ENCODE measurements at places on chromosomes 4 and X. TPM values are rescaled to one million over a fixed set of nuclear protein-coding genes. Genes with fewer than 3 reads are reported as not detected.

Gene CT55
- total RNA-seq: not detected

Gene MAPK10
- total RNA-seq: 0.52 TPM

Gene CASP6
- 18.1 TPM for total RNA-seq

Gene GPR82
- total RNA-seq: not detected

Gene DMD
- 0.05 TPM for total RNA-seq

Gene PF4V1
- not detected for total RNA-seq

Gene AR
- 0.02 TPM for total RNA-seq

Gene USP51
- total RNA-seq: not detected

GRCh38 chr4:163395758-163396157, 52.1 kb downstream of the NPY5R start:
- no peak for DNase-seq

DNA sequence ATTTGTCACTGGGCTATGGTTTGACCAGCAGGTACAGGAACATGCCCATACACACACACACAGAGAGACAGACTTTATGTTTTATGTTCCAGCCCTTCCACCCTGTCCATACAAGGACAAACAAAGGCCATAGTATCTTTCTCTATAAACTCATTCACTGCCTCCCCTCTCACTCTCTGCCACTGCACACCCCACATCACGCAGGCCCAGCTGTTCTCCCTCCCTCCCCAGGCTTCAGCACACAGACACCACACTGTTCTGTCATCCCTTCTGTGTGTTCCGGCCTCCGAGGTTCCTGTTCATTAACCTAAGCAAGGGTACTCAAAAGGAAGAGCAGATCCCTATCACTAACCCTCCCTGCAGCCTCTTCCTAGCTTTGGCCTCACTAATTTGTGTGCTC, 17.8 kb downstream of the LAS1L start:
- DNase-seq: no peak

GRCh38 chrX:21764008-21764407, 6.1 kb upstream of the SMPX start:
- DNase-seq: no peak

DNA sequence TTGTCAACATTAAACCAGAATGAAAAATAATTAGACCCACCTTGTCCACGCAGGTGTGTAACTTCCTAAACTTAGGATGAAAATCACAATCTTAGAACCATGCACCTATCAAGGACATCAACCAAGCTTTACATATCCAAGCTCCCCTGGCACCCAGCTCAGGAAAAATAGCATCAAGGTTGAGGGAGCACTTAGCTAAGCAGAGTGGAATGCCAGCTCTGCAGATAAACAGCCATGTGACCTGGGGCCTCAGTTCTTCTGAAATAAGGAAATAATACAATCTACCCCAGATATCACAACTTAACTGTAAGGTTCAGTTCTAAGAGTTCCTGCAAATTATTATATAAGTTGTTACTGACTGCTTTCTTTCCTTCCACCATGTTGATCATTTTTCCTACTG, 64.7 kb downstream of the DHX15 start:
- no peak for DNase-seq

DNA sequence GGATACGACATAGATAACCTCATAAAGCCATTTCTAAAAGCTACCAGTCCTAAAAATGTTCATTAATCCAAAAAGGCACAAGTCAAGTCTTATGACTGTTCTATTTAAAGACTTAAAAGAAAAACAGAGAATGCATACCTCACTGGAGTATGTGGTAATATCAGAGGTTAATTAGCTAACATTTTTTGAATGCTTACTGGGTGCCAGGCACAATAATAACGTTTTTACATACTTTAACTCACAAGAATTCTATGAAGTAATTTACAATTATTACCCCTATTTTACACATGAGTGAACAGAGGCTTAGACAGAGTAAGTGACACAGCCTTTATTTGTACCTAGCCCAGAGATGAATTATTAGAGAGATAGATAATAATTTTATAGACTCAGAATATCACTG, 207.5 kb downstream of the PDGFC start:
- no peak for DNase-seq

- no peak for DNase-seq
Measured at GRCh38 chrX:3526731-3527130, 180.3 kb upstream of the MXRA5 start.

DNA sequence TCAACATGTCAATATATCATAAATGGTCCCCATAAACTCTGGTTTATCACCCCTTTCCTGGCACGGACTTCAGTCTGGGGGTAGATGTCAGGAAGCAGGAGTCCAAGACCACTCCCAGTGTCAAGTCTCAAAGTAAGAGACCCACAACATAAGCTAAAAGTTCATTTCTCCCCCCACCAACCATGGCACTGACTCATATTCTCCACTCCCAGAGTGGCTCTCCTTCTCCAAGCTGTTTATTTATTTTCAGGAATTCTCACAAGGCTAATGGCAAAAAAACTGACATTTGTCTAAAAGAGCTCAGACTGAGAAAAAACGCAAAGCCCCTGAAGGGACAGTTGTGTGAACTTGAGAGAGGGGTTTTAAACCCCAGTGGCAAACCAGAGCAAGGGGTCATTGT, 217.0 kb downstream of the RAB28 start:
- DNase-seq: no peak

DNA sequence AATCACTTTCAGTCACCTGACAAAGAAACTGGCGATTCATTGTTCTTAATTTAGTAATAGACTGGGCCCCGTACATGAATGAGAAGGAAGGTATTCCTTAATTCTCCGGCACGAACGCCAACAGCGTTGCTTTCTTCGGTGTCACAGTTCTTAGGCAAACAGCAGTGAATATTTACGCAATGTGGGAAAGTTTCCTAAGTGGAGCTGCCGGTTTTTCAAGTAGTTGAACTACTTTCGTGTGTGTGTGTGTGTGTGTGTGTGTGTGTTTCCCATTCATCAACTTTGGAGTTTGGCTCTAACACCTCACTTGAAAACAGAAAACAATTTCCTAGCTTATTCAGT, 651 bp downstream of the NXT2 start:
- no peak for DNase-seq

DNA sequence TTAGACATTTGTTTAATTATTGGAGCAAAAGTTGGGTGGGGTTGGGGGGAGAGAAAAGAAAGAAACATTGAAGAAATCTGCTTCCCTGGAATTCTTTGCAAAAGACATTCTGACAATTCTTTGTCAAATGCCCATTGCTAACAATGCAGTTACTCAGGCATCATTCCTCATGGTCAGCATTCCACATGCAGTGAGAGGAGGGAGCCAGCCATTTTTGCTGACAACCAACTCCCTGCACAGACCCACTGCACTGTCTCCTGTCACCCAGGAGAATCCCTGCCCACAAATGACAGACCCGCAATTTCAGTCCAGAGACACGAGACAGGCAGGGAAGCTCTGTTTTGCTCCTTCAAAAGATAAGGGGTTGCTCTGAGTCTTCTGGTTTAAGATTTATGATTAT, 985.1 kb upstream of the SLIT2 start:
- DNase-seq: no peak

DNA sequence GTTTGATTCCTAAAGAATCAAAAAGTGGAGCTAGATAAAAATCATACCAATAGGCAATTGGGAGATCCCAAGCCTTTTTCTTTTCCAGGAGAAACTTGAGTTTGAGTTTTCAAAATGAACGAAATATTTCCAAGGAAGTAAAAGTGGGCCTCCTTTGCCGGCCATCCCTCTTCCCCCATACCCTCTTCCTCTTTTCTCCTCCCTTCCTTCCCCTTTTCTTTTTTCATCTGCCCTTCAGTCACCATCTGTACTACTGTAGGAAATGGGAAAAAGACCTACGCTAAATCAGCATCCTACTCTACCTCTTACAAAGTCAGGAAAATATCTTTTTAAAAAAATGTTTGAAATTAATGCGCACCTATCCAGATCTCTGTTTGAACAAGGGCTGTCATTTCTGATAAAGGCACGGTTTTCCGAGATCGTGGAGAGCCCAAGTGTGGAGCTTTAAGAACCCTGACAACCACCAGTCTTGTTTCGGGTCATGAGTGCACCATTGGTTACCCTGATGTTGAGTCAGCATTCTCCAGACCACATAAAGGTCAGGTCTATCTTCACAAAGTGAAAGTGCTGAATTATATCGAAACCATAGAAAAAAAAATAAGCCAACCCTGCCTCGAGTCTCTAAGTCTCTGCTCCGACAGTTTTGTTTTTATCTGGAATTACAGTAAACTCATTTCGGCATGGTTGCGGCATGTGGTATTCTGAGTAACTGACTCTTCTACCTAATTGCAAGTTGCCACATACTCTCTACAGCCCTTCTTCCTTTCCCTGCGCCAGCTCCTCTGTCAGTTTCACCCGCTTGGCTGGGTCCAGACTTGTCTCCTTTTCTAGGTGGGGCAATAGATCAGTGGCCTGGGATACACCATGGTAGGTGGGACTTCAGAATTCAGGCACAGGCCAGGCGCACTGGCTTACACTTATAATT, 140.2 kb upstream of the KLF3 start:
- no peak for DNase-seq

GRCh38 chrX:153624196-153625091, 22.6 kb upstream of the DUSP9 start:
- DNase-seq: no peak

- DNase-seq: no peak
Measured at GRCh38 chrX:54695816-54696487, 102.1 kb downstream of the ITIH6 start.

- no peak for DNase-seq
Measured at GRCh38 chrX:4181782-4182407, 468.4 kb upstream of the PRKX start.

- DNase-seq: no peak
Measured at GRCh38 chr4:84263415-84263814, 235.7 kb downstream of the NKX6-1 start.

- DNase-seq: no peak
Measured at GRCh38 chr4:68077737-68078136, 51.9 kb downstream of the TMPRSS11F start.

DNA sequence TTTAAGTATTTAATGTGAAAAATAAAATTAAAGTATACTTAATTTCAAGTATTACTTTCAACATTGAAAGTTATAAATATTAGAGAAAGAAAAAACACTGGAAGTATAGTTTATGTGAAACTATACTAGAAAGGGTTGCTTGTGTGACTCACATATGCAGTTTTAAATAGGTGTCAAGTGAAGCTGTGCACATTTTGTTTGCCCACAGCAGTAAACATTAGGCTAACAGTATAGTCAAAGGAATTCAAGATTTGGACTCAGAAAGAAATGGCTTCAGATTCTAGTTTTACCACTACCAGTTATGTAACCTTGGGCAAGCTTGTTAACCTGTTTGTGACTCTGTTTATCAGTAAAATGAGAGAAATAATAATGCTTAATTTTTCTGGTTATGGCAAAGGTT, 148.2 kb downstream of the FAM47B start:
- DNase-seq: no peak

DNA sequence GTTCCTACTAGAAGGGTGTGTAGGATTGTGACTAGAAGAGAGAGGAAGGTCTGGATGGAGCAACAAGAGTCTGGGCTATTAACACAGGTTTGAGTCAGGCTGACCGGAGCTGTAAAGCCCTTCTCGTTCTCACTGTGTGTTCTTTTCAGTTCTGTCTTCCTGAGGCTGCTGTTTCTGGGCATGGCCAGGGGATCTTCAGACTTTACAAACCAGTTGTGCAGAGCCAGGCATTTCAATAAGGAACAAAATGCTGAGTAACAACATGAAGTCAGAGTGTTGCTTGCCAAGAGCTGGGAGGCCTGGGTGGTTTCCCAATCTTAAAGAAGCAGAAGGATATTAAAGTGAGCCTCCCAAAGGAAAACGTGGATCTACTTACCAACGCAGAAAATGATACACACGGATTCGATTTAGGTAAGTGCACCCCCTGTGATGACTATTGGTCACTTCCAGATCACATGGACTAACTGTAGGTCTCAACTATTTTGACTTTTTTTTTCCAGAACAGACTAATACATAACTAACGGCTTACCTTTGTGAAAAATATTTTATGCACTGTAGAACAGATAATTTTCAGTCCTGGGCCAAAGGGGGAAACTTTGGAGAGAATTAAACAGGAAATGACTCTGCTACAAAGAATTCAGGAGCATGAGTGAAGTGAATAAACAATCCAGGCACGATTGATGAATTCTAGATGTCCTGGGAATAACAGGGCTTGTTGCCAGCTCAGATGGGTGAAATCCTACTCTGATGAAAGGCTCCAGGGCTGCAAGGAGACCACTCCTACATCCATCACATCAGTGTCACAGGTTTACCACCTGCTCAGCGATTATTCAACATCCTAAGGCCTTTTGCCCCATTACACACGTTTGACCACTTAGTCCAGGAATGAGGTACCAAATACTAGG, 94.5 kb downstream of the ANXA3 start:
- no peak for DNase-seq

- no peak for DNase-seq
Measured at GRCh38 chrX:15017491-15017890, 144.3 kb downstream of the MOSPD2 start.

- no peak for DNase-seq
Measured at GRCh38 chrX:104564921-104565703, 887 bp upstream of the IL1RAPL2 start.

GRCh38 chr4:151114338-151114737, 14.9 kb downstream of the RPS3A start:
- DNase-seq: no peak

- DNase-seq: no peak
Measured at GRCh38 chr4:19677211-19677610, 574.5 kb upstream of the SLIT2 start.

DNA sequence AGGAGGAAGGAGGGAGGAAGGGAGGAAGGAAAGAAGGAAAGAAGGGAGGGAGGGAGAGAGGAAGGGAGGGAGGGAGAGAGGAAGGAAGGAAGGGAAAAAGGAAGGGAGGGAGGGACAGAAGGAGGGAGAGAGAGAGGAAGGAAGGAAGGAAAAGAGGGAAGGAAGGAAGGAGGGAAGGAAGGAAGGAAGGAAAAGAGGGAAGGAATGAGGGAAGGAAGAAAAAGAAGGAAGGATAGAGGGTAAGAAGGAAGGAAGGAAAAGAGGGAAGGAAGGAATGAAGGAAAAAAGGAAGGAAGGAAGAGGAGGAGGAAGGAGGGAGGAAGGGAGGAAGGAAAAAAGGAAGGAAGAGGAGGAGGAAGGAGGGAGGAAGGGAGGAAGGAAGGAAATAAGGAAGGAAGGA, 796.8 kb downstream of the ARAP2 start:
- no peak for DNase-seq

DNA sequence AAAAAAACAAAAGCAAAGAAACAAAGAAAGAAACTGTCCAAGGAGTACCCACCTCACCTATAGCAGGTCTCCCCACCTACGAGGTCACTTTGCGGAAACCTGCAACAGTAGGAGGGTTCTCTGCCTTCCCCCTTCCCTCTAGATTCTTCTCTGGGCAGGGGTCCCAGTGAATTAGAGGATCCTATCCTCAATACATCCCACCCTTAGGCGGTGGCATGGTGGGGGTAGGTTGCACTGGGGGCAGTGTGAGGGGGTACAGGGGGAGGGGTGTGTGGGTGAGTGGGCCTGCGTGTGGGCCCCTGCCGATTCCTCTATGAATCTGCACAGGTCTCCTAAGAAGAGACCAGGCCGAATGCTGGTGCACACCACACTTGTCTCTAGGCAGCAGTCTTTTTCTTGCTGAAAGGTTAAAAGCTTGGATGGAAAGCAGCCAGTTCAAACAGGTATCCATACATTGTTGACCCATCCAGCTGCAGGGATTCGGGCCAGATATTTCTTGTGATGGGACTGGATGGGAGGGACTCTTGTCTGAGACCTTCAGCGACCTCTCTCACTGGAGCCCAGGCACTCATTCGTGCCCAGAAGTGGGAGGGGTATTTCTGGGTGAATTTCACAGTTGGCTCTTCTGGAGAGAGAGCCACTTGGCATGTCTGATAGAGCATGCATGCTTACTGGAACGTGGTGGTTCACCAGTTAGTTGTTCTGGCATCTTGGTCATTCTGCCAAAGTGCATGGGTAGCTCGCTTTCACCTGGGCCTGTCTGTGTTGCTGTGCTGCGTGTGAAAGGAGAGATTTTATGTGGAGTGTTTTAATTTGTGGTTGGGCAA, 65.6 kb downstream of the NBDY start:
- DNase-seq: no peak

Measured in HCT116 (cell line).